ENCODE measurements at places on chromosomes 4 and X. TPM values are rescaled to one million over a fixed set of nuclear protein-coding genes. Genes with fewer than 3 reads are reported as not detected.

The PAGE2 gene
- polyA plus RNA-seq = not detected

The FAM53A gene
- 4.3 TPM for polyA plus RNA-seq

The C1QTNF7 gene
- 12.9 TPM for polyA plus RNA-seq

GRCh38 chr4:14446904-14447303, 555.4 kb upstream of the CPEB2 start:
- DNase-seq = no peak

GRCh38 chrX:115650449-115650848, 89.5 kb downstream of the PLS3 start:
- no peak for DNase-seq

The MBNL3 gene
- polyA plus RNA-seq = 17.9 TPM

DNA sequence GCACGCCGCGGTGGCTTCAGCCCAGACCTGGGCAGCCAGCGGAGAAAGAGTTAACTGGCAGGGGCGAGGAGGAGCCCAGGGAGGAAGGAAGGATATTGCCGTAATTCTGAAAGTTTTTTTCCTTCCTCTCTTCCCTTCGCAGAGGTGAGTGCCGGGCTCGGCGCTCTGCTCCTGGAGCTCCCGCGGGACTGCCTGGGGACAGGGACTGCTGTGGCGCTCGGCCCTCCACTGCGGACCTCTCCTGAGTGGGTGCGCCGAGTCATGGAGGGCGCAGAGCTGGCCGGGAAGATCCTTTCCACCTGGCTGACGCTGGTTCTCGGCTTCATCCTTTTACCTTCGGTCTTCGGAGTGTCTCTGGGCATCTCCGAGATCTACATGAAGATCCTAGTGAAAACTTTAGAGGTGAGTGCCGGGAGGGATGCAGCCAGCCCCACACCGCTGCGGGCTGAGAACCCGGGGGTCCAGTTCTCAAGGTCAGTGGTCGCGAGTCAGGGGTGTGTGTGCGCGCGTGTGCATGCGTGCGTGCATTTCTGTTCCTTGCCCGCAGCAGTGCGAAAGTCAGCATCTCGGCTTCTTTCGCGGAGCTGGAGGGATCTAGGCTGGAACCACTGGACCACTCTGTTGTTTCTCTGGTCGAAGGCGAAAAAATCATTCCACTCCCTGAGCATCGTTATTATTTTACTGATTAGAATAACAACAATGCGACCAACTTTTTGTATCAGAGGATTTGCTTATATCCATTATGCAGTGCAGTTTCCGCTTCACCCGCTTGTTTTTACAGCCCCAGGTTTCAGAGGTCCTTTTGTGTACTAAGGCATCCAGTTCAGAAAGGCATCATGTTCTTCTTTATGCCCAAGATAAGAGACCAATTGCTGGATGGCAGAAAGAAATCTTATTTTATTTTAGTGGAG, 709 bp downstream of the GPAT3 start:
- no peak for DNase-seq

- peak; percentile 73 for DNase-seq
These were observed 77.3 kb downstream of the ARSJ start for GRCh38 chr4:113901994-113902787.

DNA sequence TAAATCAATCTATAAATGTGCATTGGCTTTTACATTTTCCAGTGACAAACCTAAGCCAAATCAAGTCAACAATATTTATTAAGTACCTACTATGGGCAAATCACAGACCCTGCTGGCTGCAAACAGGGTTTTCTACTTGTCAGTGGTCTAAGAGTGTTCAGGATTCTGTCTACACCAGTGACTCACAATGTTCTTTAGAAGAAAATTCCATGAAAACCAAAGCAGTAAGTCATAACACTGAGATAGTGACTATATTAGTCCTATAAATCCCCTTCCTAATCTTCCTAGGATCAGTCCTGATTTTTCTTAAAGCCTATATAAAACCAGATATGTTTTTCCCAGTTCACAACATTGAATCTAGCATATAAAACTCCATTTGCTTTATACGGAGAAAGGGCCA, 69.7 kb downstream of the PPP3CA start:
- no peak for DNase-seq

DNA sequence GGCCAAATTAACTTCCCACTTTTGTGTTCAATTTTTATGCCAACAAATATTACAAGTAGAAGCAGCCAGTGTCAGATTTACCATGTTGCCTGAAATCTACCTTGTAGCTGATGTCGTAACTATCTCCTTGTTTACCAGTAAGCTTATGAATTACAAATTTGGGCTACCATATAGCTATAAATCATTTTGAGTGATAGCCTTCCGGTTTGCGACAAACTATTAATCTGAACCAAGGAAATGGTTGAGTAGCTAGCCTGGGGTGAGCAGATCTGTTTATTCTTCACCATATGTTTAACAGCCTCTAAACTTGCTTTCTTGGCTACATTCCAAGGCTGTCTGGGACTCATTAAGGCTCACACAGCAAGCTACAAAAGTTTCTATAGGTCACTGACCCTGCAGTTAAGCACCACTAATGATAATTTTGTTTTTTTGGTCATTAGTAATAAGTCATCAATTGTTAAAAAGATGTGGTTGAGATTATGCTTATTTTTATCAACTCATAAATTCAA, 218.7 kb upstream of the SPOCK3 start:
- no peak for DNase-seq

DNA sequence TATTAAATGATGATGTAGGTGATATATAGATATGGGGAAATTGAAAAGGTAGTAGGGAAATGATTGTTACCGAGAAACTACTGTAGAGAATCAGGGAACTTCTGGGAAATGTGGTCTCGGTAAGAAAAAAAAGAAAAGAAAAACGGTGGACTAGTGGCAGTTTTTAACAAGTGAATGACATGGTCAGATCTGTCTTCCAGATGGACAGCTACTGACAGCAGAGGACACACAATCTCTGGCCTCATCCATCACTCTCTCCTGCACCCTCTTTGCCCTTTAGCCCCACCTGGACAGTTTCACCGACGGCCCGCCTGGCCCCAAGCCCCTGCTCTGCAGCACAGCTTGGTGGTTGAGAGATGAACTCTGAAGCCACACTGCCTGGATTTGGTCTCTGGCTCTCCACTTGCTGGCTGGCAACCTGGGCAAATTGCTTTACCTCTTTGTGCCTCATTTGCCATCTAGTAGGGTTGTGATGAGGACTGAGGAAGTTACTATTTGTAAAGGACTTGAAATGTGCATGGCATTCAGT, 23.4 kb downstream of the RBM47 start:
- DNase-seq = no peak

DNA sequence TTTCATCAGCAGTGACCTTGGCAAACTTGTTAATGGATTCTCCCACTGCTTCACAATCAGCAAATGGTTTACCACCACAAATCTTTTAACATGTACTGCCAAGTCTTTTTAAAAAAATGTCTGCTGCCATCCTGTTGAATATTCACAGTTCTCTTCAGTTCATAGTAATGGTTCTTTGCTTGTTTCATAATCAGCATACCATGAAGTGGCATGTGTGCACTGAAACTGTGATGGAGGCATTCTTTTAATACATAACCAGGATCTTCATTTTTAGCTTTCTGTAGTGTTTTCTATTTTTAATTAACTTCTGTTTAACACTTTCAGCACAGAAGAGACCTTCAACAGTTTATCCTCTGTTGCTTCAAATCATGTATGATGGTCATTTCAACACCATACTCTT, 230.1 kb upstream of the ARSJ start:
- DNase-seq = no peak

The SLC49A3 gene
- polyA plus RNA-seq = 7.8 TPM

- no peak for DNase-seq
These were observed 42.4 kb downstream of the MSX1 start for GRCh38 chr4:4901877-4902276.

DNA sequence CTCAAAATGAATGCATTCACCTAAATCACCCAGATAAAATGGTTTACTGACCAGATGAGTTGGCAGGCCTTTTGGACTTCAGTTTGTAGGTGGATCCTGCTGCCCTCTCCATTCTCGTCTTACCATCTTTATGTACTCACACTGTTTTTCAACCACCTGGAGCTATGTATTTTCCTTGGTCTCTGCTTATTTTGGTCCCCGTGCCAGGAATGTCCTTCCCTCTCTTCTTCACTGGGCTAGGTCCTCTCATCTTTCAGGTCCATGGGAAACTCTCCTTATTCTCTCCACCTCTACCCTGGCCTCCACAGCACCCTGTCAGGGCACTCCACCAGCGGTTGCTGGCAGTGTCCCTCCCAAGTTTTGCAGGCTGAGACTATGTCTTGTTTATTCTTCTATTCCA, 2.6 kb downstream of the GPRIN3 start:
- no peak for DNase-seq

- no peak for DNase-seq
These were observed 5.0 kb upstream of the HERC3 start for GRCh38 chr4:88587306-88587705.

The RIPPLY1 gene
- 0.28 TPM for polyA plus RNA-seq

- no peak for DNase-seq
These were observed 394.2 kb downstream of the ARHGAP24 start for GRCh38 chr4:85869181-85869580.

DNA sequence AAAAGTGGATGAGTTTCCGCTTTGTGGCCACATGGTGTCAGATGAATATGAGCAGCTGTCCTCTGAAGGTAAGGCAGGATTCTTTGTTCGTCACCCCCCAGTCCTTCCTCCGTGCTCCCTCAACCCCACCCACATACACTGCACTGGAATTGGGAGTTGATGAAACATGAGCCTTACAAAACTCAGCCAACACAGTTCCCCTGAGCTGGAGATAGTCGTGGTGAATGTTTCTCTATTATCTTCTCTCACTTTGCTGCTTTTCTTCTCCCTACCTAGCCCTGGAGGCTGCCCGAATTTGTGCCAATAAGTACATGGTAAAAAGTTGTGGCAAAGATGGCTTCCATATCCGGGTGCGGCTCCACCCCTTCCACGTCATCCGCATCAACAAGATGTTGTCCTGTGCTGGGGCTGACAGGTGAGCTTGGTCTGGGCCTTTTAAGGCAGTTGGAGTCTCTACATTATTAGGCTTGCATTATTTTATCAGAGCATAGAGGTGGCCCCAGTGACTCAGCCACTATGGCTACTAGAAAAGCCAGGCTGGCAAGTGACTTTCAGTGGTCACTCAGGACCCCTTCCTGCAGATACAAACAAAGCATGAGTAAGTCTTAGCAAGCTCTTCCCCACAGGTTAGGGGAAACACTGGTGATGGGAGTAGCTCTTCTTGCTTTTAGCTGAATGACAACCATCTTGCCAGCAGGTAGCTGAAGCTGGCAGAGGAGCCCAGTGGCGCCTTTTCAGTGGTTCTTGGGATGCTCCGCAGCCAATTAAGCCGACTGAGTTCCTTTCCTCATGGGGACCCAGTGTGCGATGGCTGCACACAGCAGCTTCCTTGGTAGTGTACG, 1.6 kb downstream of the RPL10 start:
- no peak for DNase-seq

- no peak for DNase-seq
These were observed 303.0 kb upstream of the PRPS2 start for GRCh38 chrX:12488220-12488619.

DNA sequence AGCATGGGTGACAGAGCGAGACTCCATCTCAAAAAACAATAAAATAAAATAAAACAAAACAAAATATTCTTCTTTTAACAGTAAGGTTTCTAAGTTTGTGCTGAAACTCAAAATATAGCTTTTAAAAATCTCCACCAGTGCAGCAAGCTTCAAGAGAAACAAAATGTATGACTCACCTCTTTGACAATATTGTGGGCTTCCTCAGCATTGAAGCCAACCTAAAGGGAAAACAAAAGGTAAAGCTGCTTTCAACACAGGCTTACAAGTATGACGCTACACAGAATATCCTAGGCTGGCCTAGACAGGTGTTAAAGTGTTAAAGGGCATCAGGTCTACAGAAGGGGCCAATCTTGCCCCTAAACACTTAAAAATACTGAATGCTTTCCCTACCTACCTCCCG, 1.2 kb downstream of the DYNLT3 start:
- no peak for DNase-seq

- no peak for DNase-seq
These were observed 12.1 kb downstream of the ASB5 start for GRCh38 chr4:176256921-176257320.

- DNase-seq = no peak
These were observed 215.5 kb upstream of the VEGFC start for GRCh38 chr4:177008071-177008835.

The PPEF2 gene
- polyA plus RNA-seq = 0.54 TPM

- DNase-seq = no peak
These were observed 21.3 kb upstream of the GK2 start for GRCh38 chr4:79429113-79429903.

- DNase-seq = no peak
These were observed 27.7 kb upstream of the RPL34 start for GRCh38 chr4:108592674-108592986.

The DGKK gene
- polyA plus RNA-seq = 0.07 TPM

The CYTL1 gene
- polyA plus RNA-seq = 30.5 TPM

The ZIC3 gene
- polyA plus RNA-seq = not detected

- DNase-seq = no peak
These were observed 560.7 kb downstream of the ADGRL3 start for GRCh38 chr4:61760820-61761219.

DNA sequence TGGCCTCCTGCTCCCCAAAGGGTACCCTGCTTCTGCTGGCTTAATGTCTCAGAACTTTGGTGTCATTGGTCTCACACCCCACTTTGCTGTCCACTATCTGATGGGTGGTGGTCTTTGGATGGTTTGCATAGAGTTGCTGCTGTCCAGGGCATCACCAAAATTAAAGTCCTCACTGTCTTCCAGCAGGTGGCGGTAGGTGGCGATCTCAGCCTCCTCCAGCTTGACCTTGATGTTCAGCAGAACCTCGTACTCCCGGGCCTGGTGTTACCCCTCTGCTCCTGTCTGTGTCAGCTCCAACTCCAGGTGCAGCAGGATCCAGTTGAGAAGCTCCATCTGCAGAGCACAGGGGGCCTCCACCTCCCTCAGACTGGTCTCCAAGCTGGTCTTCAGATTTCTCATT, 1169.5 kb upstream of the PABPC4L start:
- no peak for DNase-seq

DNA sequence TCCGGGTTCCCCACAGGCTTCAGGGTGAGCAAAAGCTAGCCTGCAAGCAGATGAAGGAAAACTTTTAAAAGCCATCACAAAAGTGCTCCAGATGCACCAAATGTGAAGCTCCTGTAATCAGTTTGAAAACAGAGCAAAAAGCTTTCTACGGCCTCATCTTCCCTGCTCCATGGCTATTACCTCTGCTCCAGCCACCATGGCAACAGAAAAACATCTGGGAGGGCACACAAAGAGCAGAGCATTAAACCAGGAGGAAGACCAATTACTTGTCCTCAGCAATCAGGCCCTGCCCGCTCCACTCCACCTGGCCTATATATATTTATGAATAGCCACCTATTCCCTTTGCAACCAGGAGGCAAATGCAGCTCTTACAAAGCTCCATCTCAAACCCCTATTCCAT, 33.6 kb downstream of the TMEM154 start:
- no peak for DNase-seq

GRCh38 chr4:35975617-35976355, 268.5 kb downstream of the ARAP2 start:
- DNase-seq = no peak

GRCh38 chr4:98293104-98293887, 32.1 kb downstream of the RAP1GDS1 start:
- no peak for DNase-seq

DNA sequence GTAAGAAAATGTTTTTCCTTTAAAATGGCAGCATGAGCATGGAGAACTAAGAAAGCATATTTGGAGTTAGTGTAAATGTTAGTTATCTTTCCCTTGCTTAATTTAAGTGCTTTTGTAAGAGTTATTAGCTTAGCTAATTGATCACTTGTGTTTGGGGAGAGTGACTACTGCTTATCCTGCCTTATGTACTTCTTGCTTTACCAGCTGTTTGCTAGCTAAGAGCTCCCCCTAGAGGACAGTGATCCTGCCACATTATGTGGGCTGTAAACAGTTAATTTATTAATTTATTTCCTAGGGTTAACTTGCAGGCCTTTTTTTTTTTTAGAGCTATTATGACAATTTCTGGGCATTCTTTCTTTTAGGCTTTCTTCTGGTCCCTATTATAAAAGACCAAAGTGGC, 435.8 kb downstream of the MAGEB5 start:
- no peak for DNase-seq

Data from left lung (tissue), 14 donors.